KG1 (cell line): ENCODE measurements at places on chromosomes 5 and 9.

DNA sequence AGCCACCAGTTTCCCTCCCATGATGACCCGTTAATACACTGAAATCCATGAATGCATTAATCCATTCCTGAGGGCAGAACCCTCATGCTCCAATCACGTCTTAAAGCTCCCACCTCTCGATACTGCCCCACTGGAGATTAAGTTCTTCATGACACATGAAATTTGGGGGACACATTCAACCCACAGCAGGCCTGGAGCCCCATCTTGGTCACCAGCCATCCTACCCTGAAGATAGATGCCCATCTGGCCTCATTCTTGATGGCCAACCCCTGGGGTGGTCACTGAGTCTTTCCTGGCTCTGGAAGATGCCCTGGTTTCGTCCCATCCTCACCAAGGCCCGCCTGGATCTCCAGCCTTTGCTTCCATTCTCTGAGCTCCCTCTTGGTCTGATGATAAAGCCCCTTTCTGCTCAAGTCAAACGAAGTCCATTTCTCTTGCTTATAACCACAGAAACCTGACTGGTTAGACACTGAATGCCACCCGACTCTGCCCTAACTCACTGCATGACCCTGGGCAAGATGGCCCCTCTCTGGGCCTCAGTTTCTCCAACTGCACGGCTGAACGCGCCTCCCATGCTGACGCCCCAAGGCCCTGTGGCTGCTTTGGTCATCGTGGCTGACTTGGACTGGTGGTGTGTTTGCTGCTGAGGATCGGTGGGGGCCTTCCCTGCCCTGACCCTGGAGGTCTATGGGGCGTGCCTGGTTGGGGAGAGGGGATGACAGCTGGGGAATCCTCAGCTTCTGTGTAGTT is 138.4 kb upstream of the IER5L start:
- no peak for DNase-seq

- DNase-seq, result no peak
These were observed 171.2 kb downstream of the DOCK8 start for GRCh38 chr9:385818-386398.

- no peak for DNase-seq
These were observed 269.1 kb downstream of the KIF4B start for GRCh38 chr5:155282503-155283107.

- DNase-seq, result no peak
These were observed 458.6 kb upstream of the CLINT1 start for GRCh38 chr5:158317507-158317906.

- DNase-seq, result no peak
These were observed 20.0 kb downstream of the CCDC125 start for GRCh38 chr5:69312459-69313160.

- no peak for DNase-seq
These were observed 119.9 kb downstream of the NTRK2 start for GRCh38 chr9:84789463-84789830.

GRCh38 chr5:131814990-131815389 is 18.2 kb upstream of the FNIP1 start:
- DNase-seq, result no peak

DNA sequence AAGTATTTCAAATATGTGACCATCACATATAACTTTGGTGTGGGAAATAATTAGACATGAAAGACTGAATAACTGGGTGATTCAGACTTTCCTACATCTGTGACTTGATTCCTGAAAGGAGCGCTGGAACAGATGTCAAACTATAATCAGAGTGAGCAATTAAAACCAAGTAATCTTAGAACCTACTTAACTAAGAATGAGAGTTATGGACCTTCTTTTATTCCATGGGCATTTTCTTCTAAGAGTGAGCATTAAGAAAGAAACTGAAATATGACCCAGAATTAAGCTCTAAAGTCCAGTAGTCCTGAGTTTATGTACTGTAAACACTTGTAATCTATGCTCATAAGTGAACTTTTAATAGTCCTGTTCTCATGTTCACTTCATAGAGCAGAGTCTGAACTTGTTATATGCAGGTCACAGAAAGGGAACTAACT is 68.4 kb downstream of the PAM start:
- DNase-seq, result no peak

DNA sequence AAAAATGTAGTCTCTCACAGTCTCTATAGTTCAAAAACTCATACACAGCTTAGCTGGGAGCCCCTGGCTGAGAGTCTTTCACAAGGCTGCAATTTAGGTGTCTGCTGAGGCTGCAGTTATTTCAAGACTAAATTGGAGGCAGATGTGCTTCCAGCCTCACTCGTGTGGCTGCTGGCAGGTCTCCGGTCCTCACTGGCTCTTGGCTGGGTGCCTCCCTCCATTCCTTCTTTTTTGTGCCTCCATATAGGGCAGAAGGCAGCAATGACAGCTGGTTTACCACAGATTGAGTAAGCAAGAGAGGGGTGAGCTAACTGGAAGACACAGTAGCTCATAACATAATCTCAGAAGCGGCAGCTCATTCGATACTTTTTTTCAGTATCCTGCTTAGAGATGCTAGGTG is 2167.7 kb upstream of the WWC1 start:
- DNase-seq, result no peak

- no peak for DNase-seq
These were observed 4.8 kb downstream of the ARL10 start for GRCh38 chr5:176369934-176370711.
